ENCODE measurements at places on chromosomes 2 and 18.

DNA sequence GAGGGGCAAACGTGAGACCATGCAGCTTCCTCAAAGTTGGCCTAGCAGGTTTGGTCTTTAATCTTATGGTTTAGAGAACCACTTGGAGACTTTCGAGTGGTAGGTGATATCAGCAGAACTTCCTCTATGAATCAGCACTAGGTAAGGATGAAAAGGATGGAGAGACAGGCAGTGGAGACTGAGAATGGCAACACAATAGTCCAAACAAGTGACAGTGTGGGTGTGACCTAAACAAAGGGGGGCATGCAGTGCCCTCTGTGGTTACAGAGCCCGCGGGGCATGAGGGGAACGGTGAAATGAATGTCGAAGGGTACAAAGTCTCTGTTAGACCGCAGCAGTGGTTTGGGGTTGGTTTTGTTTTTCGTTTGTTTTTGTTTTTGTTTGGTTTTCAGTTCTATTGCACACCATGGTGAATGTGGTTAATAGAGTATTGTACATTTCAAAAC lies 143.9 kb downstream of the L3MBTL4 start:
- no peak for DNase-seq

DNA sequence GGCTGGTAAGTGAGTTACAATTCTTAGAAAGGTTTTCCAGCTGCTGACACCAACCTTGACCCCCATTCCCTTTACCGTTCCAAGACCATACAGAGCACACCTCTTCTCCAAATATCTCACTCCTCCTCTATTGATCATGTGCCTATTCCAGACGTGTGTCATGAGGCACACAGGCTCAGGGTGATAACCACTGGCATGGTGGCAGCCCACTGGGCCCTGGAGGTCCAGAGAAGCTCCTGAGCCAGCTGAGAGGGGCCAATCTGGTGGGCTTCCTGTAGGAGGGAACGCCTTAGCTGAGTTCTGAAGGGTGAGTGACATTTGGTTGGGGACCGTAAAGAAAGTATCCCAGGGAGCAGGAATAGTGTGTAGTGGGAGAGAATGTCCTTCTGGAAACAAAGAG lies 28.3 kb downstream of the ZAP70 start:
- DNase-seq = no peak

DNA sequence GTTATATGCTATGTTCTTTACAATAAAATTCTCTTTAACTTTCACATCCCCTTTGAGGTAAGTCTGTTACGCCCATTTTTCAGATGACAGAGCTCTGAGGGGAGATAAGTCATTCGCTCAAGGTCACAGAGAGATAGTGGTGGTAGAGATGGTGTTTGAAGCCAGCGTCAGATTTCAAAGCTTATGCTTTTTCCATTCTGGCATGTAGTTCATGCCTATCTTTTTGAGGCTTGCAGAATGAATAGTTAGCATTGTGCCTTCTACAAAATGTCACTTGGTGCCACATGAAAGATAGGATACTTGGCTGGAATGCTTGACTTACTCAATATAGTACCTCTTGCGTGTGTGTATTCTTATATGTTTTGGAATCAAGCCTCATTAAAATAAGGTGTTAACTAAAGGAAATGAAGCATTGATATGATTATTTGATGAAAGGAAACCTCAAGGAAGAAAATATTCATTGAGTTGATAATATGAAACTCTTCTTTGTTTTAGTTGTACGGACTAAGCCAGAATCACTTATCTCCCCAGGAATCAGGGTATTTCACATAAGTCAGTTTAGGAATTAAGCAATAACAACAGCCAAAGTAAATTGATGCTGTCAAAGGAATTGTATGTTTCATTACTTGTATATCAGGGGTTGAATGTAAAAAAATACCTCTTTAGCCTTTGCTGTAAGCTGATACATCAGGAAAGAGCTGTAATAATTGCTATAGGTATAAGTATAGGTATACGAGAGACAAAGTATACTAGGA lies 15.5 kb downstream of the SPATS2L start:
- no peak for DNase-seq

- DNase-seq = no peak
These were observed 596.0 kb downstream of the LRP1B start for GRCh38 chr2:141534666-141535362.

DNA sequence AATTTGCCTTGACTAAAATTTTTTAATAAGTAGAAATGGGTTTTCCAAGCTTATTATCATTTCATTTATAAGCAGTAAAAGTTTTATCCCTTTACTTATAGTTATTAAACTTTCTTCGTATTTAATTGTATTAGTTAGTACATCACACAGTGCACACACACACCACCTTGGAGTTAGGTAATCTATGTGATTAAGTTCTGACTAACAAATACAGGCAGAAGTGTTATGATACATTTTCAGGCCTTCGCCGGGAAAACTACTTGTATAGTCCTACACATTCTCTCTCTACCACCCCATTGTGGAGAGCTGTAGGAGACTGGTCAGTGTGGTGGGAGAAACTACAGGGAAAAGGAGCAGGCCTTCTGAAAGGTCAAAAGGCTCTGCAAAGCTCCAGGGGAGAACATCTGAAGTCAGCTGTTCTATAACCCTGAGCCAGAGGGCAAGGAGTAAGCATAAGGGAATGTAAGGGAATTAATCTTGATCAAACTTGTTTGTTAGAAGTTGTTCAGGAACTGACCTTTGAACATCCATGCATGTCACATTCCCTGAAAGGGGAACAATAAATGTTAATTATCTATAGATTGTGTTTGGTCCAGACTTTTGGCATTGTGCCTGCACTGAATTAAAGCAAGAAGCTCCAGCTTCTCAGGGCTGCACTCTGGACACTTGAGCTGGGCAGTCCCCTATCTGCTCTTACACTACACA lies 231.7 kb downstream of the FSIP2 start:
- DNase-seq = no peak

GRCh38 chr18:26268454-26268853 lies 42.2 kb downstream of the TAF4B start:
- DNase-seq = no peak

Measured in GM04503 (cell line).